ENCODE measurements at places on chromosomes 11 and 22.

GRCh38 chr11:94447149-94447548, 45.9 kb upstream of the GPR83 start:
- no peak for DNase-seq

- DNase-seq, result no peak
Measured at GRCh38 chr11:103812680-103813079, 223.8 kb upstream of the DDI1 start.

DNA sequence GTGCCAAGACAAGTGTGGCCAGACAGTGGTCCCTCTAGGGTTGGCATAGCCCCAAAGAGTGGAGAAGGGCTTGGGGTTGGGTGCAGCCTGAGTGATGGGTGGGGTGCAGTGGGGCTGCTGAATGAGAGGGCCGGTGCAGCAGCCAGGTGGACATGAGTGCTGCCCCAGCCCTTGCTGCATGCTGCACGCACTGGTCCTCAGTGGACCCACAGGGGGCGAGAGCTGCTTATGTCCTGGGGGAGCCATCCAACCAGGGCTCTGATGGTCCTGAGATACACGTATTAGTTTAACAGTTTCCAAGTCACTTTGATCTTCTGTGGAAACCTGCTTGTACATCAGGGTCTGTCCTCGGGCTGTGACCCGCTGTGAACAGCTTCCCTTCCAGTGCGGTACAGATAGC, 23.9 kb upstream of the ACR start:
- DNase-seq, result no peak

DNA sequence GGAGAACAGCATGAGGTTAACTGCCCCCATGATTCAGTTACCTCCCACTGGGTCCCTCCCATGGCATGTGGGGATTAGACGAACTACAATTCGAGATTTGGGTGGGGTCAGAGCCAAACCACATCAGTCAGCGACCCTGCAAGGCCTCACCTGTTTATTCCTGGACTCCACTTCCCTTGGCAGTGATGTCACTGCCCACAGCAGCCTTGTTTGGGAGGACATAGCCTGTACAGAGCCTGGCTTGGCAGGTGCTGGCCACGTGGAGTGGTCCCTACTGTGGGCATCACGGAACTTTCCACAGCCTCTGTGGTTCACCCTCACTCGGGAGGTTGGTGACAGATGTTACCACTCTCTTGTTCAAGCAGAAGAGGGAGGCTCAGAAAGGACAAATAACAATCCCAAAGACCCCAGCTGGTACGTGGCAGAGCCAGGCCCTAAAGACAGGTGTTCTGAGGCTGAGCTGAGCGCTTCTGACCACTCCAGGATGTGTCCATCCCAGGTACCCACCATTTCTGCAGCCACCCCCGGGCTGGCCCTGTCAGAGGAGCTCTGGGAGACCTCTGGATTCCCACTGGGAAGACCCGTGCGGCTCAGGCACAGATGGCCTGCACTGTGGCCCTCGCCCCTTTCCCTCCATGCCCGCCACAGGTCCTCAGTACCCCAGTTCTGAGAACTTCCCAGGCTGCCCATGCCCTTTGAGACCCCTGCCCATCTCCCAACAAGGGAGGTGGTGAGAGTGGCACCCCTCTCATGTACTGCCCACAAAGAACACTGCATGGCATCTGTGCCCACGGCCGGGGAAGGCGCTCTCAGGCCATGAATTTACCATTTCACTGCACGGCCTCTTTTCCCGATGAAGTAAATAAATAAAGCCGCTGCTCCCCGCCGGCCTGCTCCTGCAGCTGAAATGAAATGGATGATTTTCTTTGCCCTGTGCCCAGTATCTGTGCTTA, 605.8 kb downstream of the TBC1D22A start:
- peak; percentile 5 for DNase-seq

DNA sequence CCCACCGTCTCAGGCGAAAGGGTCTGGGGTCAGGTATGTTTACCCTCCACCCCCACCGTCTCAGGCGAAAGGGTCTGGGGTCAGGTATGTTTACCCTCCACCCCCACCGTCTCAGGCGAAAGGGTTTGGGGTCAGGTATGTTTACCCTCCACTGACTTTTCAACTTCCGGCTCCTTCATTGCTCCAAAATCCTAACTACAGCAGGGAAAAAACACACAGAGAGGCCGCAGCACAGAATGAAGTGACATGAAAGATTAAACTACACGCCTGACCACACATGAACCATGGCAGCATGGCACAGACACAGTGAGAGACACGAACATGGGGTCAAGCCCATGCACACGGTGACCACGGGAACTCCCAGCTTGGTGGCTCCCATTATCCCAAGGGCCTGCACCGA, 634.9 kb upstream of the B3GAT1 start:
- no peak for DNase-seq

DNA sequence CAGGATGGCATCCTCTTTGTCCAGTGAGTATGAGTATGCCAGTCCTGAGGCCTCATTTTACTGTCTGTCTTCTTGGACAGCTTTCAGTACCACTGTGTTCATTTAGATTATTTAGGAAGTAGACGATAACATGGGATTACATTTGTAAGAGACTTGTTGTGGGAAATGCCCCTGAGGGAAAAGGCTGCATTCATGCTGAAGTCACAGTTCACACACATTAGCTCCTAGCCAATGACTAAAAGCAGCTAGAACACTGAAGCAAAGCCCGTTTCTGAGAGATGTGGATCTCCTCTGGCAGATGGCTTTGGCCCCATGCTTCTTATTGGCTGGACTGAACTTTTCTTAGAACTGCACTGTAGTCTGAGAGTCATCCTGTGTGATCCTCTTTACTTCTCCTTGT, 242.4 kb downstream of the FAM76B start:
- no peak for DNase-seq

DNA sequence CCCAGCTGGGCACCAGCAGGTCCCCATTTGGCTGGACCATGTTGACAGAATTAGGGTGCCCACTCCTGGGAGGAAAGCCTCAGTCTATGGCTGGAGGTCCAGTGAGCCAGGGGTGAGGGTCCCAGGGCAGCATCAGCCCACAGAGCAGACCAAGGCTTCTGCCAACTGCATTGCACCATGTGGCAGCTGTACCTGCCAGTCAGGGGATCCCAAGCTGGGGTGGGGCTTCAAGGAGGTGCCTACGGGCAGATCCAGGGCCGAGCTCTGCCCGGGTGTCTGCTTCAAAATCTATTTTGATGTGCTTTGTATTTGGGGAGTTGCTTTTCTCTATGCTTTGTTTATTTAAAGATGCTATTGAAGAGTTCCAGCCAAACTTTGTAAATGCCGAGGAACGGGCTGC, 10.4 kb downstream of the GP1BB start:
- no peak for DNase-seq

- DNase-seq, result peak; percentile 94
Measured at GRCh38 chr11:75563978-75564552, 2.0 kb downstream of the SERPINH1 start.

DNA sequence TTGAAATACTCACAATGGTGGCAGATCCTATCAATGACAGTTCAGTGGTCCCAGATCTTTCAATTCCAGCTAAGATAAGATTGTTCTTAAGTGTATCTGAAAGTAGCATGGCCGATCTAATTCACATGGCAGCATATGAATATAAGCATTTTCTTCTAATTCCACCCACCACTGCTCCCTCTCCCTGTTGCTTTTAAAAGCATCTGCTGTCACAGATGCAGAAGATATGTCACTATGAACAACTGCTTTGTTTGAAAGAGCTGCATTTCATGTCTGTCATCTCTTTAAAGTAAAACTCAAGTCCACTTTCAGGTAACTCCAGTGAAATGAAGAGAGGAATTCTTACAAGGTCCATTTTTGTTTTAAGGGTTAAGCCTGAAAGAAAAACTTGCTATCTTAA, 1044.0 kb downstream of the DLG2 start:
- DNase-seq, result no peak

DNA sequence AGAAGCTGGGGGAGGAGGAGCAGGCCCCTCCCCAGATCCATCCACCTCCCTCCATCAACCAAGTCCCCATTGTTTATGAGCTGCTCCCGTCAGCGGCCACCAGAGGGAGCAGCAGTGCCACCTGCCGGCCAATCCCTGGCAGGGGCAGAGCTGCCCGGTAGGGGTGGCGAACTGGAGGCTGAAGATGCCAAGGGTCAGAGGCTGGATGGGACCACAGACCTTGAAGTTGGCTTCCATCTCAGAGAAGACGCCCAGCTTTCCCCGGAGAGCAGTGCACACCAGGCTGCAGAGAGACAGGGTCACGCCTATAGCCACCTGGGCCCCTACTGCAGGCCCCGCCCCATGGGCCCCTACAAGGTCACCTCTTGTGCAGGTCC, 3.6 kb downstream of the FIBP start:
- peak; percentile 88 for DNase-seq

DNA sequence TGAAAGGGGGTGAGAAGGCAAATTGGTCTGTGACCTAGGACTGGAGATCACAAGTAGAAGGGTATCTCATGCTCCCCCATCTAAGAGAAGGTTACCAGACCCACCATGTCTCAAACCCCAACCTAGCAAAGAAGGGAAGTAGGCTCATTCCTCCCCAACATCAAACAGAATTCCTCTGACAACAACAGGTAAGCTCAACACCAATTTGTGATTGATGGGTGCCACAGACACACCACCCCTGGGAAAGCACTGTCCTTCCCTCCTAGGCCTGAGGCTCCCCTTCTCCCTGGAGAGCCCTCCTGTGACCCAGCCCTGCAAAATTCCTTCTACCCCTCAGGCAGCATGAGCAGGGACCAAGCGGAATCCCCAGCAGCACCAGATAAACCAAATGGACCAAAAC, 154.3 kb downstream of the BUD13 start:
- no peak for DNase-seq

DNA sequence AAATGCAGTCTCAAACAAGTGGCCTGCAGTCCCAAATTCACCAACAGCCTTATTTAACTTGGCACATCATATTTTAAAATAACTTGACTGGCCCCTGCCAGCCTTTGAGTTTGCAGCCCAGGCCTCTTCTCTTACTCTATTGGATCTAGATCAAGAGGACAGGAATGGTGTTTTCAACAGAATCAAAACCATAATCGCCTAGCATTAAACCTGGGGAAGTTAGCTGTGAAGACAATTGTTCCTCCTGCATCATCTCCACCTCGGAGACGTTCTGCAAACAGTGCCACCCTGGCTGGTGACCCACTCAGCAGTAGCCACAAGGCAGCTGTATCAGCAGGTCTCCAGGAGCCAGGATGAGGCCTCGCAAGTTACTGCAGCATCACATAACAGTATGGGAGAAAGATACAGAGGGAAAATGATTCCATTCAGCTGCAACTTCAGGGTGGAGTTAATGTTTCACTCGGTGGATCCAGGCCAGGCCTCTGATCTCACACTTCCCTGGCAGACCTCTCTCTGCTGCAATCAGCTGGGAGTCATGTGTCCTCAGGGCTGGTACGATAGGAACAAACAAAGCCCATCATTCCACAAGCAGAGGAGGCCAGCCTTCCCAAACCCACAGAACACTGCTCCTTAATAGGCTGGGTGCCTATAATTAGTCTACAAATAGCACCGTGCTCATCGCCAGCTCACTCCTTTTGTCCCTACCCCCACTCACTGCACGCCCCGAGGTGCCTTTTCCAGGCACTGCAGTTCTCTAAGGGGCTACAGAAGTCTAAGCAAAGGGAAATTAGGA, 18.6 kb upstream of the SCN2B start:
- DNase-seq, result no peak

- DNase-seq, result no peak
Measured at GRCh38 chr11:71453918-71454304, 908 bp downstream of the NADSYN1 start.

GRCh38 chr11:73971175-73971719, 11.4 kb downstream of the UCP2 start:
- DNase-seq, result no peak

DNA sequence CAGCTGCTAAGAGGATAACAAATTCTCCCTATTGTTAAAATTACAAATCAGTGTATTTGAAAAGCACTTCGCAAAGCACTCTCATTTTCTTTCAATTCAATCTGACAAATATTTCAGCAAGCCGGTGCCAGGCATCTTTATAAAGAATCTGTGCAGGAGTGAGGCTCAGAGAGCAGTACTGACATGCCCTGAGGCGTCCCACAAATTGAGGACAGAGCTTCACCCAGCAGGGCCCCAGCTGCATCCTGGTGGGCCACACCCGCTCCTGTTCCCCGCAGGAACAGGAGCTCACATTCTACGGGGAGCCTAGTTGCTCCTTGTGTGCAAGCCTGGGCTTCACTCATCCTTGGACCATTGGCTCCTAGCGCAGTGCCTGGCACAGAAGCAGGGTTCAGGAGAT, 60.9 kb upstream of the EIF3D start:
- no peak for DNase-seq

GRCh38 chr22:42473484-42474193, 41.4 kb upstream of the NFAM1 start:
- no peak for DNase-seq

DNA sequence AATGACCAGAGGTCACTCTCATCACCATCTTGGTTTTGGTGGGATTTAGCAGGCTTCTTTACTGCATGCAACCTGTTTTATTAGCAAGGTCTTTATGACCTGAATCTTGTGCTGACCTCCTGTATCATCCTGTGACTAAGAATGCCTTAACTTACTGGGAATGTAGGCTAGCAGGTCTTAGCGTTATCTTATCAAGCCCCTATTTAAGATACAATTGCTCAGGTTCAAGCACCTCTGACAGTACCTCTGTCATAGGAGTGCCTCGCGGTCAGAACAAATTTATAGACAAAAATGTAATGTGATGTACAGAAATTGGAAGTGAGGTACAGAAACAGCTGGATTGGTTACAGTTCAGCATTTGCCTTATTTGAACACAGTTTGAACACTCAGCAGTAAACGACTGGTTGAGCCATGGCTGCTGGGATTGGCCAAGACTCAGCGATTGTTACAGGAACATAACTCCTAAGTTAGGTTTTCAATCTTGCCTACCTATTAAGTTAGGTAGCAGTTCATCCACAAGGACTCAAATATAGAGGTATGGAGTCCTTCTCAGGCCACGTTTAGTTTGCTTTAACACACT, 16.1 kb upstream of the TMEM123 start:
- no peak for DNase-seq

DNA sequence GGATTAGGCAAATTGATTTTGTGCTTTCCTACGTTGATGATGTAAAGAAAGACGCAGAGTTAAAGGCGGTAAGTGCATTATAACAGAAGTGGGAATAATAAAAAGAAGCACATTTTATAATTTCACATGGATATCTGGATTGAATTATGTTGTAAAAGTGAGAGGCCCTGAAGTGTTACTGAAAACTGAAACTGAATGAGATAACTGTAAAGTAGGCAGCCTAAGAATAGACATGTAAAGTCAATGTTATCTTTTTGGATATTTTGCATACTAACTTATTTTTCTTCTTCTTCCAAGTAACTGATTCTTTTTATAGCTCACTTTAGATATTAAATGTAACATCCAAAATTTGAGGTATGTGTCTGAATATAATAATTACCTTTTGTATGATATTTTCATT, 28.3 kb downstream of the ANO5 start:
- no peak for DNase-seq

Data from H9 (cell line).